ENCODE measurements at places on chromosomes 11 and 22. TPM values are rescaled to one million over a fixed set of nuclear protein-coding genes. Genes with fewer than 3 reads are reported as not detected.

SLC1A2 gene
- 8.8 TPM for total RNA-seq

TEX12 gene
- total RNA-seq: 0.32 TPM

CHRDL2 gene
- 4.9 TPM for total RNA-seq

KCNJ4 gene
- 67.8 TPM for total RNA-seq

RIMBP3C gene
- total RNA-seq: 0.08 TPM

CFAP300 gene
- total RNA-seq: 0.38 TPM

- peak; percentile 6 for DNase-seq
Measured at GRCh38 chr11:70912226-70912840, 340.0 kb downstream of the SHANK2 start.

- no peak for DNase-seq
Measured at GRCh38 chr11:34633990-34634693, 13.2 kb downstream of the EHF start.

- DNase-seq: no peak
Measured at GRCh38 chr22:42280836-42281235, 10.4 kb upstream of the TCF20 start.

GRCh38 chr11:13210424-13210823 lies 67.2 kb upstream of the BMAL1 start:
- DNase-seq: no peak

DNA sequence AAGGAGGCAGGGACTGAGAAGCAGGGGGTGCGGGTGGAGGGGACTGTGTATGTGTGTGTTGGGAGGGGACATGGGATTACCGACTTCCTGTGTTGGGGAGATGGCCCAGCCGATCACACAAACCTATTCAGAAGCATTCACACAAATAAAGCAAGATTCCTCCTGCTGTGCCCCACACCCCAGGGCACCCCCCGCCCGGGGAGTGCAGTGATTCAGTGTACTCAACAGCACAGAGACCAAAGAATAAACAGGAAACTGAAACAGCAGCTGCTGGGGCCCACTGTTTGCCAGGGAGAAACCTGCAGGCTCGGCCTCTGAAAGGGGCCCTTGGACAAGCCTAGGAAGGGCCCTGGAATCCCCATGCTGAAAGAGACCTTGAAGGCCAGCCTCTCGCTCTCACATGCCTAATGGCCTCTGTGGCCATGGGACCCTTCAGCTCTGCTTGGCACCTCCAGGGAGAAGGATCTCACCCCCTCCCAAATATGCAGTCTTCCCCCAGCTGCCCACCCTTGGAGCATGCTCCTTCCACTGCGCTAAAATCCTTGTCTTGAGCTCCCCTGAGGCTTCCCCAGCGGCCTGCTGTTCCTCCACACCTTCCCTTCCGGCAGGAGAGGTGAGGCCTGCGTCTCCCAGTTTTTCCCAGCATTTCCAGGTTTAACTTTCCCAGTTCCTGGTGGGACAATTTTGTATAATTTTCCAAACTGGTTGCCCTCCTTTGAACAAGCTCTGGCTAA lies 72.9 kb downstream of the CSNK2A3 start:
- no peak for DNase-seq

- DNase-seq: no peak
Measured at GRCh38 chr22:23130697-23131096, 11.1 kb downstream of the RSPH14 start.

- DNase-seq: no peak
Measured at GRCh38 chr22:39956932-39957664, 3.1 kb upstream of the TMA7B start.

DNA sequence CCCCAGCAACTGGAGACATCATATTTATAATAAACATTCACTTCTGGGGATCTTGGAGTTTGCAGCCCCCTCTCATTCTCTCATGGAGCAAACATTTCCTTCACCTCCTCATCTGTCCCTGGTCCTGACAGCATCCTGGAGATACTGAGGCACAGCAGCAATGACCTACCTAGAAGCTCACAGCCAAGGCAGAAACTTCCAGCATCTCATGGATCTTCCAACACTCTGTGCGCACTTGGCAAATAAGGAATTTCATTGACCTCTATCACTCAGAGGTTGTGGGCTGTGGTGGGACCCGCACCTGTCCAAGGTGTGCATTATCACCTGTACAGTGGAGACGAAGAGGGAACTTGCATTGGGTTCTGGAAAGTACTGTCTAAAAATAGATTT lies 109.8 kb downstream of the GGTLC2 start:
- no peak for DNase-seq

DNA sequence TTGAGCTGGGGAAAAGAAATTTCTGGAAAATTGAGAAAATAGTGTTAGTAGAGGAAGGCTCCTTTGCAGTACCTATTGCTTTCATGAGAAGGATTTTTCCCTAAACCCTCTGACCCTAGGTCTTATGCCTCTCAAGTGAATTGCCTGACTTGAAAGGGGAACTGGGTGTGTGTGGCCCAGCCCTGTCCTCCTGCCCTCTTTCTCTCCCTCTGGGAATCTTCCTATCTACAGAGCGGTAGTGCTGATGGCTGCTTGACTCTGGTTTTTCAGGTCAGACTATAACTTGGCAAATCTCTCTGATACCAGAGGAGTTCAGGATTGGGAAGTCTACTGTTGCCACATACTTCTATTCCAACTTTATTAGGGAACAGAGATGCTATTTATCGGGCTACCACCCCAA lies 19.2 kb downstream of the CAVIN3 start:
- DNase-seq: no peak

- no peak for DNase-seq
Measured at GRCh38 chr22:35852076-35852475, 134.4 kb downstream of the APOL5 start.

DNA sequence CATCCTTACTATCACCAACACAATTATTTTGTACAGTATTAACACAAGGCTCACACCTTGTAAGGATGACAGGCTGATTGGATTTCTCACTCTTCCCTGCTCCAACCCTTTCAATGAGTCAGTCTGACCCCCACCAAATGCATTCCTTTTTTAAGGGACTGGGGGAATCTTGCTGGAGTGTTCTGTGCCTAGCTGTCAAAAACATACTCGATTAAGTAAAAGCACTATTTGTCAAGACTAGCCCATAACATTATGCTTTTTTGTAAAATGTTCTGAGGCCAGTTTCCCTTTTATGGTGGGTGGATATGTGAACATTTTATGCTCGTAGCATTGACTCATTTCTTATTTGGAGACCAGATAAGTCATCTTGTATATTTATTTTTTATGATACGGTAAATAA lies 87.2 kb downstream of the PDHX start:
- DNase-seq: no peak

- no peak for DNase-seq
Measured at GRCh38 chr11:117218133-117218915, 13.5 kb downstream of the PCSK7 start.

GRCh38 chr11:19970944-19971343 lies 189.3 kb downstream of the DBX1 start:
- DNase-seq: no peak

DNA sequence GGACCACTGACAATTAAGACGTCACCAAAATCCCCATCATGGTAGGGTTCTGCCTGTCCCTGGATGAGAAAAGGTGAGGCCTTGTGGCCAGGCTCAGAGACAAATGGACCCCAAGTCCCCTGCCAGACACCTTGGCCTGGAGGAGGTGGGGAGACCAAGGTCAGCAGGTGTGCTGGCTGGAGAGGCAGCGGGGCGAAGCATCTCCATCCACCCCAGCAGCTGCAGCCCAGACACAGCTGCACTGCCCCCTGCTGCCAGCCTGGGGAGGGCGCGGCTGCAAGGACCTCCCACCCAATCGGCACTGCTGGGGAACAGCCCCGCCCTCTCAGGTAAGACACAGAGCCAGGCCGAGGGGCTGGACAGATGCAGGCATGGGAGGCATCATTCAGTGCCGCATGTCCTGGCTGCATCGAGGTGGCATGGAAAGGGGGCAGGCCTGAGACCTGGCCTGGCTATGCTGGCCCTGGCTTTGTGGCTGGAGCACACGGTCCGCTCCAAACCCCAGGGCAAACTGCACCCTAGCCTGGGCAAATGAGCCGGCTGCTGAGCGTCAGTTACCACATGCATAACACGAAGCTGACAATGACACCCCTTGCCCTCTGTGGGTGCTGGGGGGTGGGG lies 12.2 kb upstream of the MFNG start:
- no peak for DNase-seq

All from cardiac septum (tissue), 1 donor.